ENCODE measurements at places on chromosomes 11 and 22.

GRCh38 chr11:83349296-83349695 lies 63.1 kb upstream of the CCDC90B start:
- no peak for DNase-seq

- no peak for DNase-seq
Measured at GRCh38 chr11:44977493-44977984, 26.9 kb upstream of the TP53I11 start.

GRCh38 chr22:47083379-47083986 lies 321.0 kb downstream of the TBC1D22A start:
- no peak for DNase-seq

DNA sequence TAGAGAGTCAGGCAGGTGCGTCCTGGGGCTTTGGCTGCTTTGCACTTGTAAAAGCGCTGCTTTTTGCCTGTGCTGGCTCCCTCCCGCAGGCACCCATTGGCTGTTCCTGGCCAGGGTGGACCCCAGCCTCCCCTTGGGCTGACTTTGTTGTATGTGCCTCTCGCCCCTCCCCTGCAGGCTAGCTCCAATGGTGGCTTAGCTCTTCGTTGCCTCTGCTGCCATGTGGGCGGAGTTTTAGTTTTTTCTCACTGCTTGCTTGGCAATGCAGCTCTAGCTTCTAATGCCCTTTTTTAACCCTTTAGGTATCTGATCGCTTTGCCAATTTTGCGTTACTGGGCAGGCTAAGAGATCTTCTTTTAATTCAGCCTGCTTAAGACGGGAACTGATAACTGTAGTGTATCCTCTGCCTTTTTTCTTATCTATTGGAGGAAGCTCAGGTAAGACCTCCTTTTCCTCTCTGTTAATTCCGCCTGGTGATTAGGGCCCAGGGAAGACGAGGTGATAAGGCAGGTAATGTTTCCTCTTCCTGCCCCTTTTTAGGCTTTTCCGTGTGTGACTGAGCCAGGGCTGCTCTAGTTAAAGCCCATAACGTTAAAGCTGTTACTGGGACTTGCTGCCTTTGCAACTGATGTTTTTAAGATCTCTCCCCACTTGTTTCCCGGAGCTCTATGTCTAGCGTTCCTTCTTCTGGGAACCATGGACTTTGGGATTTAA lies 11.7 kb upstream of the GLYATL1 start:
- no peak for DNase-seq

DNA sequence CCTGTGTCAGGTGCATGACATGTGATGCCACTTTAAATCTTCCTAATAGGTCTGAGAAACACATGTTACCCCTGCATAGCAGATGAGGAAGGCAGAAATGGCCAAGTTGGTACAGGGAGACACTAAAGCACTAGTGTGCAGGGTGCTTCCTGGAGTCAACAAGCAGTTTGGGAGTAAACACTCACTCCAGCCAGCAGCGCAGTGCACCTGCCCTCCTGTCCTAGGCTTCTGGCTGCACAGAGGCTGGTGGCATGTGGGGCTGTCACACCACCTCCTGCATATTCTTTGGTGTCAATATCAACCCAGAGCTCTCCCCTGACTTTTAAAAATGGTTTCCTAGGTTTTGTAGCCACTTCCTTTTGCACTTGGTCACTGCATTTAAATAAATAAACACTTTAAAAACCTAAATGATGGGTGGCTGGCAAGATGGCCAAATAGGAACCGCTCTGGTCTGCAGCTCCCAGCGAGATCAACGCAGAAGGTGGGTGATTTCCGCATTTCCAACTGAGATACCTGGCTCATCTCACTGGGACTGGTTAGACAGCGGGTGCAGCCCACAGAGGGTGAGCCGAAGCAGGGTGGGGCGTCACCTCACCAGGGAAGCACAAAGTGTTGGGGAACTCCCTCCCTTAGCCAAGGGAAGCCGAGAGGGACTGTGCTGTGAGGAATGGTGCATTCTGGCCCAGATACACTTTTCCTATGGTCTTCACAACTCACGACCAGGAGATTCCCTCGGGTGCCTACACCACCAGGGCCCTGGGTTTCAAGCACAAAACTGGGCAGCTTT lies 33.5 kb downstream of the GAB4 start:
- no peak for DNase-seq

DNA sequence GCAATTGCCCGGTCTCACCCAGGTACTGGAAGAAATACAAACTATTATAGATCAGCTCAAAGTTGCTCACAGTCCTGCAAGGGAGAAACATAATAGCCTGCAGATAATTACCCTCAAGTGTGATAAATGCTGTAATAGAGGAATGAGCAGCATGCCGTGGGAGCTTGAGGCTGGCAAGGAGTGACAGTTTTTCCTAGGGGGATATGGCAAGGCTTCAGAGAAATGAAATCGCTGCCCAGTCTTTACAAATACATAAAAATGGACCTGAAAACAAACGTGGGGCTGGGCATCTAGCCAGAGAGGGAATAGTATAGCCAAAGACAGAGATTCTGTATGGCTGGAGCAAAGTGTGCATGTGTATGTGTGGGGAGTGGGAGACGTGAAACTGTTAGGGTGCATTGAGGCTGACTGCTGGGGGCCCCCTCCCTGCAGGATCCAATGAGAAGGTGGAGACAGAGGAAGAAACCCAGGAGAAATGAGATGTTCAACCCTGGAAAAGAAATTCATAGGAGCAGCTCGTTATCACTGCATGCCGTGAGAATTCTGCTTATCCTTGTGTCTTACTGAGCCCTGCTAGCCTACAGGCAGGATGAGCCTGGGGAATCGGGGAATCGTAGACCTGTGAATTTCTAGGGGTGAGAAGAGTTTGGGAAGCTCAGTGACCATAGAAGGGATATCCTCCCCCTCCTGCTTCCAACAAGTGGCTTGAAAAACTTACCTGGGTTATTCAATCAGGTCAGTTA lies 167.0 kb downstream of the LDLRAD3 start:
- DNase-seq, result no peak

DNA sequence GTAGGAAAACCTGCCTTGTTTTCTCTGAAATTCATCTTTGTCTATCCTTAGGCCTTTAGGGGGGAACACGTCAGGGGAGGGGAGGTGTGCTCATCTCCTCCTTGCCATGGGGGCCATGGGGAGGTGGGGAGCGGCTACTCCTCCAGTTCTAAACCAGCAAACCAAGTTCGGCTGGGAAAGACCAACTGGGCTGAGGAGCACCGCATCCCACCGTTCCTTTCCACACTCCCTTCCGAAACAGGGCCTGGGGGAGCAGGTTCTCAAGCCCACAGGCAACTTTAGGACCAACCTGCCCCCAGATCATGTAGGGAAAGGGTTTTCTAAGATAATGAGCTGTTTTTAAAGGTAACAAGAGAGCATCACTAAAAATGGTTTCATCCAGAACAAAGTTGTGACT lies 77.5 kb upstream of the PITPNB start:
- no peak for DNase-seq

- DNase-seq, result no peak
Measured at GRCh38 chr11:74650498-74650897, 58.1 kb downstream of the POLD3 start.

DNA sequence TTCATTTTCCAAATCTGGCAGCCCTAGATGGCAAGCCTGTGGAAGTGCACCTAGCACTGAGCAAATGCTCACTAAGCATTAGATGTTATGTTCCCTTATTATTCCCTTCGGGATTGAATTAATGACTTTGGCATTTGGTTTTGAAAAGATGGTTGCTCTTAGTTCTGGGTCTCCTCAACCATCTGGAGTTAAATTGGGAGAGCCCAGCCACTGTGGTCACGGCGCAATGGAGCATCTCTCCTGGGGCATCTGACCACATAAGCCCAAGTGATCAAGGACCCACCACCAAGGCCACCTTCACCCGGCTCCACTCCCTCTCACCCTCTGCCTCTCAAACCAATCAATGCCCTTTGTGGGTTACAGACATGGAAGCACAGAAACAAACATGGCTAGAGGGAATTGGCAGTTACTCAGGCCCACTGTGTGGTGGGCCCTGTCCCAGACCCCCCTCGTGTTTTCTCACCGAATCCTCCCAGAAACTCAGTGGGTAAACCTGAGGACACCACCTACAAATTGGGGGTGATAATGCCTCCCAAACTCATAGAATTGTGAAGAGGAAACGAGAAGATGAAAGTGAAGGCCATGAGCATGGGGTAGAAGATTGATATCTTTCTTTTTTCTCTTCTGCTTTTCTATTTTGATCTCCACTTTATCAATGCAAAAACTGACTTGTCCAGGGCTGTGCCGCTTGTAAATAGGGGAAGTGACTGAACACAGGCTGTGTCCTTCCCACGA lies 52.2 kb downstream of the IRAG1 start:
- DNase-seq, result no peak

- DNase-seq, result no peak
Measured at GRCh38 chr11:115501502-115501892, 2.7 kb downstream of the CADM1 start.

- DNase-seq, result no peak
Measured at GRCh38 chr11:111624608-111625007, 22.4 kb downstream of the SIK2 start.

Data from T-helper 9 cell (primary cell).